ENCODE measurements at places on chromosomes 5 and 9. TPM values are rescaled to one million over a fixed set of nuclear protein-coding genes. Genes with fewer than 3 reads are reported as not detected.

GDA gene
- 0.19 TPM for total RNA-seq

FAM81B gene
- not detected for total RNA-seq

SV2C gene
- total RNA-seq = not detected

CDHR2 gene
- under 0.01 TPM for total RNA-seq

CDC20B gene
- total RNA-seq = not detected

TEX48 gene
- total RNA-seq = not detected

PAEP gene
- total RNA-seq = not detected

OCLN gene
- total RNA-seq = 4.4 TPM

GRIA1 gene
- not detected for total RNA-seq

SLC36A3 gene
- total RNA-seq = not detected

REEP2 gene
- total RNA-seq = 0.68 TPM

OGN gene
- total RNA-seq = not detected

MROH2B gene
- not detected for total RNA-seq

CBY3 gene
- total RNA-seq = not detected

ADAMTSL2 gene
- under 0.01 TPM for total RNA-seq

IFNA13 gene
- not detected for total RNA-seq

INSL4 gene
- total RNA-seq = not detected

WDR31 gene
- total RNA-seq = 0.17 TPM

CTNND2 gene
- not detected for total RNA-seq

ADAMTS2 gene
- 0.42 TPM for total RNA-seq

IFNB1 gene
- not detected for total RNA-seq

BRD9 gene
- 51.6 TPM for total RNA-seq

GDF9 gene
- not detected for total RNA-seq

FGF1 gene
- total RNA-seq = 0.85 TPM

HOMER1 gene
- 13.4 TPM for total RNA-seq

CATSPER3 gene
- not detected for total RNA-seq

ZNF462 gene
- 11.4 TPM for total RNA-seq

TAF11L14 gene
- not detected for total RNA-seq

GPX3 gene
- 22.8 TPM for total RNA-seq

IFNE gene
- 0.05 TPM for total RNA-seq

HTR1A gene
- not detected for total RNA-seq

GARIN3 gene
- total RNA-seq = not detected

SLC1A3 gene
- under 0.01 TPM for total RNA-seq

CDKN2B gene
- 2.4 TPM for total RNA-seq

ZBTB6 gene
- total RNA-seq = 14.6 TPM

SEMA4D gene
- total RNA-seq = 2.9 TPM

PCDHGB4 gene
- 14.5 TPM for total RNA-seq

EIF4E1B gene
- not detected for total RNA-seq

JADE2 gene
- total RNA-seq = 23.3 TPM

Measured in dermis blood vessel endothelial cell (primary cell).